T-helper 2 cell treated with Interferon-gamma antibody and Interleukin-4, amounts not matched to agents 5 μg/mL and 100 μg/mL, for 36 hours (primary cell): ENCODE measurements at places on chromosomes 7 and 10.
A peak's percentile ranks its signal among the peaks of the same experiment; 100 is the strongest.

DNA sequence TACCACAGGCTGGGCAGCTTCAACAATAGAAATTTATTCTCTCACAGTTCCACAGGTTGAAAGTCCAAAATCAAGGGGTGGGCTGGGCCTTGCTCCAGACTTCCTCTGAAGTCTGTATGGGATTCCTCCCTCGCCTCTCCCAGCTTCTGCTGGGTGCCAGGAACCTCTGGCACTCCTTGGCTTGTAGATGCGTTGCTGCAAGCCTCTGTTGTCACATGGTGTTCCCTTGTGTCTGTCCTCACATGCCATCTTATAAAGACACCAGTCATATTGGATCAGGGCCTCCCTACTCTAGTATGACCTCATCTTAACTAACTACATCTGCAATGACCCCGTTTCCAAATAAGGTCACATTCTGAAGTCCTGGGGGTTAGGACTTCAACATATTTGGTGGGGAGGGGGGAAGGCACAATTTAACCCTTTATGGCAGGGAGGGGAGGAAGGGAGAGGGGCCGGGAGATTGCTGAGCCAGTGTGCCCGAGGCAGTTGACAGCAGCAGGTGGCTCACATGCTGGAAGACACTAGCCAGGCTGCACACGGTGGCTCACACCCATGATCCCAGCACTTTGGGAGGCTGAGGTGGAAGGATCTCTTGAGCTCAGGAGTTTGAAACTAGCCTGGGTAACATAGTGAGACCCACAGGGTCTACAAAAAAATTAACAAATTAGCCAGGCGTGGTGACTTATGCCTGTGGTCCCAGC, 18.8 kb downstream of the ZNF282 start:
- no peak for DNase-seq
- no peak overlapping the region for H3K27ac ChIP-seq
- H3K4me3 ChIP-seq, result no peak overlapping the region
- H3K4me1 ChIP-seq, result peaks cover 12% of the 10 kb centered on the region
- no peaks in the 10 kb centered on the region for H3K27me3 ChIP-seq

DNA sequence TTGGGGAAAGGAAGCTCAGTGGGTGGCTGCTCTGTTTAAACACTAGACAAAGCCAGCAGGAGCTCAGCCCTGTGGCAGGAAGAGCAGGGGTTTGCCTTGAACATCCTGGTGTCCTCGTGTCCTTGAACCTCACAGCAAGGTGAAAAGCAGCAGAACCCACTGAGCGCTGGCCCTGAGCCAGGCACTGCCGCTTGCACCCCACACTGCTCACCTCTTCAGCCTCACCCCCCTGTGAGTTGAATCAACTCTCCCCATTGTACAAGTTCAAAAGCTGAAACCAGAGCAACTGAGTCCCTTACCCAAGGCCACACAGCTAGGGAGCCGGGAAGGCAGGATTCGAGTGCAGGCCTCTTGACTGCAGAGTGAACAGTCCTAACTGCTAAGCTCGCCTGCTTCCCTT, 32.0 kb downstream of the SLC29A3 start:
- no peaks in the 10 kb centered on the region for H3K36me3 ChIP-seq
- H3K4me1 ChIP-seq, result no peaks in the 10 kb centered on the region
- no peak overlapping the region for H3K4me3 ChIP-seq
- H3K27me3 ChIP-seq, result no peaks in the 10 kb centered on the region
- H3K27ac ChIP-seq, result no peak overlapping the region
- no peak for DNase-seq

DNA sequence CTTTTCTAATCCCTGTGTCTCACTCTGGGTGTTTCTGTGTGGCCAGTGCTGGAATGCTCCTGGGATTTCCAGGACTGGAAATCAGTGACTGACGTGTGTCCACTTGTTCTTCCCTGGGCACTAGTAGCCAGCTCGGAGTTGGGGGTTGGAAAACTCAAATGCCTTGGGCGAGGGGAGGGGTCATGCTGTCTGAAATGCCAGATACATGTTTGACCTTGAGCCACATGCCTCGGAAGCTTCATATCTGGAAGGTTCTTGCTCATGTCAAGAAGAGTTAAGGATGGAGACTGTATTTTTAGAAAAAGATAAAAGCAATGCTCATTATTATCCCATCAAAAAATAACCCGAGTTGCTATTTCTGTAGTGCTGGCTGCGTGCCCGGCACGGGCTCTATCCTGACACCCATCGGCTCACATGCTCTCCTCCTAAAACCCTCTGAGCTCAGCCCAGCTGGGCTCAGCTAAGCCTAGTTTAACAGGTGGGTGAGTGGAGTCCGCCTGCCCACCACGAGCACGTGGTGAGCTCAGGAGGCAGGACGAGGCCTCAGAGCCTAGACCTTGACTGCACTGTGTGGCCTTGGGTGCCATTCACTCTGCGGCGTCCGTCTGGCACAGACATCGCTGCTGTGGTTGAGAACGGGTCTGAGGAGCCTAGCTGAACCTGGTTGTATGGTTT, 6.4 kb downstream of the DPYSL4 start:
- DNase-seq, result no peak
- H3K27ac ChIP-seq, result no peak overlapping the region
- H3K36me3 ChIP-seq, result no peaks in the 10 kb centered on the region
- H3K27me3 ChIP-seq, result peaks cover 7% of the 10 kb centered on the region
- H3K4me3 ChIP-seq, result no peak overlapping the region

- no peak overlapping the region for H3K4me3 ChIP-seq
- no peaks in the 10 kb centered on the region for H3K4me1 ChIP-seq
- DNase-seq, result no peak
- H3K36me3 ChIP-seq, result no peaks in the 10 kb centered on the region
Observed at GRCh38 chr10:83075815-83076355, 1063.4 kb upstream of the GHITM start.

DNA sequence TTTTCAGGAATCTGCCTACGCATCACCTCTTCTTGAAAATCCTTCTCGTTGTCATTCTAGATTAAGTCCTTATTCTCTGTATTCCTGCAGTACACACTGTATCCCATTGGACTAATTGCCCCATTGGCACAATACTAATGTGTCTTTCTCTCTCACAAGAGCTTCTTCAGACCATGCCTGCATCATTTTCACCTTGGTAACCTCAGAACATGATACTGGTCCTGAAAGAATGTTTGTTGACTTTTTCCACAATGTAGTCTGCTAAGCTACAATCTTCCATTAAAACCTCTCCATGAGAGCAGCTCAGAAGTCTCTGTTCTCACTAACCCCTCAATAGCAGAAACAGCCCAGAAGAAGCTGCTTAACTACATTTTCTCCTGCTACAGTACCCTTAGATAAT, 270.7 kb downstream of the PCDH15 start:
- no peaks in the 10 kb centered on the region for H3K4me1 ChIP-seq
- no peak overlapping the region for H3K4me3 ChIP-seq
- H3K27ac ChIP-seq, result no peak overlapping the region
- no peaks in the 10 kb centered on the region for H3K36me3 ChIP-seq
- no peaks in the 10 kb centered on the region for H3K27me3 ChIP-seq

DNA sequence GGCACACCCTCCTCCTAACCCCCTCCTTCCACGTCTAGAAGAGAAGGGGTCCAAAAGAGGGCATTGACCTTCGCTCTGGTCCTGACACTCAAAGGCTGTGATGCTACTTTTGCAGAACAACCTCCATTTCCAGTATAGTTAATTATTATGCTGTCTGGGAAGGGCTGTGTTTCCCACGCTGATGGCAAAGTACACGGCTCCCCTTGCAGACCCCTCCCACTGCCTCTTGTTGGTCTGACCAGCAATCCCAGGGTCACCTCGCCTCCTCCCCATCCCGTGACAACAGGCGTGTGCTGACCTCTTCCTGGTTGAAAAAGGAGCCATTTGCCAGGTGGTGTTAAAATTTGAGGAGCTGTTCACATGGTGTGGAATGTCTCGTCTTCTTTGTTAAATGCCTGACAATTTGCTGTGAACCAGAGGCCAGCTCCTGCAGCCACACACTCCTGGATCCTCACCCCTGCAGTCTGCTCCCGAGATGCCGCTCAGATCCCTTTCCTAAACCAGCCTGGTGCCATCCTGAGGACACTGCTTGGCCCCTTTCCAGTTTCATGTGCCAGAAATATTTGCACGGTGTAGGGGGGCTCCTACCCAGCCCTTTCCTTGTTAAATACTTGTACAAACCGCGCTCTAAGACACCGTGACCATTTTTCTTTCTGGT, 321.7 kb downstream of the WDR37 start:
- no peaks in the 10 kb centered on the region for H3K4me1 ChIP-seq
- no peak overlapping the region for H3K4me3 ChIP-seq
- no peak for DNase-seq
- no peak overlapping the region for H3K27ac ChIP-seq
- peaks cover 12% of the 10 kb centered on the region for H3K27me3 ChIP-seq

DNA sequence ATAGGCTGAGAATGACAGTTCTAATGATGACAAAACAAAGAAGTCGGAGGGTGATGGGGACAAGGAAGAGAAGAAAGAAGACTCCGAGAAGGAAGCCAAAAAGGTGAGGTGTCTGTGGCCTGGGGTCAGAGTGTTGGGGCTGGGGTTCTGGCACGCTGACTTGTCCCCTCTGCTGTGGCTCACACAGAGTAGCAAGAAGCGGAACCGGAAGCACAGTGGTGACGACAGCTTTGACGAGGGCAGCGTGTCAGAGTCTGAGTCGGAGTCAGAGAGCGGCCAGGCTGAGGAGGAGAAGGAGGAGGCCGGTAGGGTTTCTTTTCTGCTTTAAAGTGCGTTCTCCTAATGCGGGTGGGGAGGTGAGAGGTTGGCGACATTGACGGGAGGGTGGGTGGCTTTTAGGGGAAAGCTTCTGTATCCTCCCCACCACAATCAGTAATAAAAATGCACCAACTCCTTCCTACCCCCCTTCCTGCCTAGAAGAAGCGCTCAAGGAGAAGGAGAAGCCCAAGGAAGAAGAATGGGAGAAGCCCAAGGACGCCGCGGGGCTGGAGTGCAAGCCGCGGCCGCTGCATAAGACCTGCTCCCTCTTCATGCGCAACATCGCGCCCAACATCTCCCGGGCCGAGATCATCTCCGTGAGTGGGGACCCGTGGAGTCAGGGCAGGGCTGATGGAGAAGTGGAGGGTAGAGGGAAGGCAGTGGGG, 4.6 kb downstream of the UFSP1 start:
- no peaks in the 10 kb centered on the region for H3K27me3 ChIP-seq
- H3K36me3 ChIP-seq, result peaks cover 78% of the 10 kb centered on the region
- peak overlapping the region; percentile 50 for H3K27ac ChIP-seq
- peaks cover 27% of the 10 kb centered on the region for H3K4me1 ChIP-seq

DNA sequence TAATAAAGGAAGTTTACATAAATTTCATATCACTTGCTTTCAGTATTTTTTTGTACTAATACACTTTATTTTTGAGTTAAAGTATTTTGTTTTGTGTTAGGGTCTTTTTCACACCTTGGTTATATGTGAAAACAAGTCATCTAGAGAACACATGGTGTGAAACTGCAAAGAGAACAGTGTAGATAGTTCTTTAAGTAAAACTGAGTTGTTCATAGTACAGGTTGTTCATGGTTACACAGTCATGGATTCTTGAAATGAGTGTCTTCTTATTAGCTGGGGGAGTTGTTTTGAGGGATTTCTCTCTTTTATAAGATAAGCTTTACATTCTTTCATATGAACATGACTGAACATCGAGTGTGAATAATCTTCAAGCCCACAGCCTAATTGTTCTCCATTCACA, 244.2 kb downstream of the THSD7A start:
- no peak overlapping the region for H3K27ac ChIP-seq
- H3K36me3 ChIP-seq, result no peaks in the 10 kb centered on the region
- no peak overlapping the region for H3K4me3 ChIP-seq
- H3K27me3 ChIP-seq, result no peaks in the 10 kb centered on the region
- DNase-seq, result no peak
- no peaks in the 10 kb centered on the region for H3K4me1 ChIP-seq

DNA sequence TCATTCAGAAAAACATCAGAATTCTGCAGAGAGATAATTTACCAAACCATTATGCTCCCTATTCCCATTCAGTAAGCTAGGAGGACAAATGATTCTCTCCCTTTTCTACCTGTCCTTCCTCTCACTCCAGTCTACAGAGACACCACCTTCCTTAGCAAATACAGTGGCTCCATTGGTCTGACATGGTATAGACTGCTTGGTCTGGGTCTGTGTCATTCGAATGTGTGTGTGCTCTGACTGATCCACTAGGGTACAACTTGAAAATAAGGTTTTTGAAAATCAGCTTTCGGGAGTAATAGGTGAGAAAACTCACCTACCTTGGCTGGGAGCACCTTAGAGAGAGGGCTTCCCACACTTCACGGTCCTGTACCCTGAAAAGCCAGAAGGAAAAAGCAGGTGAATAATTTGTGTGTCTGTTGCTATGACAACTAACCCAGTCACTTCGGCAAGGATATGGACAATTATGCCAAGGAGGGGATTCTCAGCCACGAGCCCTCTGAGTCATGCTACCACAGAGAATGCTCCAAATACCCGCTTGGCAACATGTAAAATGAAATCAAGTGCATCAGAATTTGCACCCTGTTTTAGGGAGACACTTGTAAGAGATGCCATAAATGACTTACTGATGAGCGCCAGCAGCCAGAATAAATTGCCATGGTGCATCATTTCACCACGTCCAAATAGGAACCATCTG, 114.5 kb upstream of the PRKCQ start:
- peaks cover 4% of the 10 kb centered on the region for H3K4me1 ChIP-seq
- no peak overlapping the region for H3K27ac ChIP-seq
- peak; percentile 10 for DNase-seq
- no peaks in the 10 kb centered on the region for H3K36me3 ChIP-seq
- H3K27me3 ChIP-seq, result peaks cover 18% of the 10 kb centered on the region
- H3K4me3 ChIP-seq, result no peak overlapping the region

DNA sequence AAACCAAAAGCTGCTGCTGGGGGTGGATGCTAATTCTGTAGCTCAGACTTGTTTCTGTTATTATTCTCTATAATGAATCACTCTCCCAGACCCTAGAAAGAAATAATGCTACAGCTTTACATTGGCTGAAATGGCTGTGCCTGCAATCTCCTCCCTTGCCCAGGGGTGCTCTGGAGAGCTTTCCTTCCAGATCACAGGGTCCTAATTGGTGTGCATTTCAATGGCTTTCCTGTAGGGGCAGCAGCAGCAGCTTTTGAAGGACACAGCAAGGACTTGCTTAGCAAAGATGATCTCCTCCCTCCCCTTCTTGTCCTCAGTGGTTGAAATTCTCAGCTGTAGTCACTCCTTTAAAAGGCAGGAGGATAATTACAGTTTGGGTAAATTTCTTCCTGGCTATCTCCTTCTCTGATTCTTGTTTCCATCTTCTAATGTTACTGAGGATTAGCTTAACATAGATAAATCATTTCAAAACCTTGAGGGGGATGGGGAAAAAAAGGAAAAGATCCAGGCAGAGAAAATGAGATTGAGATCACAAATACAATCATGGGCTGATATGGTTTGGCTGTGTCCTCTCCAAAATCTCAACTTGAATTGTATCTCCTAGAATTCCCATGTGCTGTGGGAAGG, 120.2 kb upstream of the CTTNBP2 start:
- no peaks in the 10 kb centered on the region for H3K4me1 ChIP-seq
- no peak overlapping the region for H3K4me3 ChIP-seq
- H3K27me3 ChIP-seq, result no peaks in the 10 kb centered on the region
- DNase-seq, result no peak
- H3K27ac ChIP-seq, result no peak overlapping the region
